ENCODE measurements at places on chromosomes 11 and 22.

- DNase-seq: peak; percentile 62
Observed at GRCh38 chr22:40240686-40241085, 63.0 kb downstream of the TNRC6B start.

DNA sequence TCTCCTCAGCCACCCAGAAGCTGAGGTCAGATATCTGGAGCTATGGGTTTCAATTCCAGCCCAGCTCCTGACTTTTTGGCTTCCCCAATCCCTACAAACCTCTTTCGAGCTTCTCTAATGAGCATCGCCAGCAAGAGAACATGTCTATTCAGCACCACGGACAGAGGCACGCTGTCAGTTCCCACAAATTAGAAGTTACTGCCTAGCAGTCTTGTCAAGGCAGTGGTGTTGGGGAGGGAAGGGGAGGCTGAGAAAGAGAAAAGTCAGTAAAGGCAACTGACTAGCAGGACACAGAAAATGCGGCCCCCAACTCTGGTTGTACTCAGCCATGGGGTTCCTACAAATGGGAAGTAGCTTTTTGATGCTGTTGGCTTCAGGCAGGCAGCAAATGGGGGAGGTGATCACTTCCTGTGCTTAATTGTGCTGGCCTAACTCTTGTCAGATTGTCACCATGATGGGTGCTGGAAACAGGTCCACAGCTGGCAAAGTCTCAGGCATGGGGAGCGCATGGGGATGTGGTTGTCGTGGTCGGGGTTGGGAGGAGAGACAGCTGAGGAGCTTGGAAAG, 205.9 kb downstream of the ST3GAL4 start:
- DNase-seq: no peak

GRCh38 chr11:66326261-66327111, 9.6 kb upstream of the CD248 start:
- DNase-seq: no peak

DNA sequence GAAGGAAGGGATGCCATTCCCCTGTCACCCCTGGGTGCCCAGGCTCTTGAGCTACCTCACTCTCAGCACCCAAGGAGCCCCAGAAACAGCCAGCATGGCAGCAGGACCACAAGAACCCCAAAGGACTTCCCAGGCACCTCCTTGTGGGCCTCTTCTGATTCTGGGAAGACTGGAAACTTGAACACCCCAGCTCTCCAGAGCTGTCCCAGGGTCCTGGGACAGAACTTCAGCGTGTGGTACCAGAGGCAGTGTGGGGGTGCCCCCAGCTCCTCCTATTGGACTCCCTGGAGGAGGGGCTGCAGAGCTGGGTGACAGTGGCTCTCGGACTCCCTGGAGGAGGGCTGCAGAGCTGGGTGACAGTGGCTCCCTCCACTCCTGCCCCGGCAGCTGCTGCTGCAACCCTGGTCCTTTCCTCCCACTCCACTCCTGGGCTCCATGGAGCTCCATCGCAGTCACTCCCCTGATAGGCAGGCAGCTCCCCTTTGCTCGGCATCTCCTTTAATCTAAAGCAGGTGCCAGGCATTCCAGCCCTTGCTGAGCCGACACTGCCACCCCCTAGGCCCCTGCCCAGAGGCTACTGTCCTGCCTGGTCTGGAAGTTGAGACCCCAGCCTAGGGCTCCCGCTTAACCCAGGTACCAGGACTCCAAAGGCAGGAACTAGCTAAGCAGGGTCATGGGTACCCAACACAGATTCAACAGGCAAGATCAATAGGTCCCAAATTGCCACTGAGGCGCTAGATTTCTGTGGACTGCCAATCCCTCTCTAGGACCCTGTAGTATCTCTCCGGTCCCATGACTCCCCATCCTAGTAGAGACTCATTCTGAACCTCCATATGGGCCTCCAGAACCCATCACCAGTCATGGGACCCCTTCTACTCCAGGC, 2.7 kb downstream of the BCL9L start:
- DNase-seq: no peak

GRCh38 chr22:46081036-46081830, 69.1 kb upstream of the PPARA start:
- no peak for DNase-seq

DNA sequence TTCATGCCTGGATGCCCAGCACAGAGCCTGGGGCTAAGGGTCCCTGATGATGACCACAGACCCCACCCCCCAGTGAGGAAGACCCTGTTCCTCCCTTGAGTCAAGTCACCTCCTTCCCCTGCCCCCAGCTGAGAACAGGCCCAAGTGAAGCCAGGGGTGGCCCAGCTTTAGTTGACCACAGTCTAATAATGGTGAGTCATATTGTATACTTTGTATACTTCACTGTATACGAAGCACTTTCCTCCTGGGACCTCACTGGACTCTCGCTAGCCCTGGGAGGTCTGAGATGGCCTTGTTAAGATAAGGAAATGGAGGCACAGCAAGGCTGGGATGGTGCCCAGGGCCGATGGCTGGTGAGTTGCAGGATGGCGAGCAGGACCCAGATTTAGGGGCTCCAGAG, 3.7 kb upstream of the FLRT1 start:
- no peak for DNase-seq

DNA sequence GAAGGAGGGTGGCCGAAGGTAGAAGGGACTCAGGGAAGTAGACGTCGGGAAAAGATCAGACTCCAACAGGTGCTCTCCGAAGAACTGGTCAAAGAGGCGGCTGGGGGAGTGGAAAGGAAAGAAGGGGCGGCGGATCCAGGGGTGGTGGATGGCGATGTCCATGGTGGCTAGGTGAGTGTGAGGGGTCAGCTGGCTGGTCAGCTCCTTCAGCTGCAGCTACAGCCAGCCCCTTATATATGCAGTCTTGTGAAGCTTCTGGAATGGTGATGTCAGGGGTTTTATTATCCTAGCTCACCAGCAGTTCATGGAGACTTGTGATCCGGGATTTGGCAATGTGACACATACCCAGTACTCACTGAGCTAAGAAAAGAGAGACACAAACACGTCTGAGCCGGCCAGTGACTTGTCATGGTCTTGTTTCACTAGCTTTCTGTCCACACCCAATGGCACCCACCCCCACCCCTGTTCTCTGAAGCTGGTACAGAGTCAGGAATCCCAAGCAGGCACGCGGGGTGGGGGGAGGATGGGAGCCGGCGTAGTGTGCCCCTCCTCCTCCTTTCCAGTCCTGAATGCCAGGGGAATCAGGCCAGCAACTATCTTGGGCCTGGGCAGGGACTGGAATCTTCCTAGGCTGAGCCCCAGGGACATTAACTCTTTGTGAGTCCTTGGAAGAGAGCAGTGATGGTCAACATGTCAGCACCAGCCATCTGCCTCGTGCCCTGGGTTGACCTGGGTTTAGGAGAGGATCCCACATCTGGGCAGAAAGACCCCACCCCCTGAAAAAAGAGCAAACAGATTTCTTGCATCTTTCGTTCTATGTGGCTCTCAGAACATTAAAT, at the start of gene CRYAB:
CRYAB (minus strand) TSS at position 208 of the 839 bp plus-strand sequence; CDS start at position 162, 46 bp downstream.
- DNase-seq: no peak

GRCh38 chr11:76769645-76770586, 13.2 kb upstream of the TSKU start:
- no peak for DNase-seq

Data from effector memory CD4-positive, alpha-beta T cell (primary cell).